A172 (cell line): ENCODE measurements at places on chromosomes 11 and 22.

GRCh38 chr11:108319541-108320145 is 96.8 kb downstream of the ATM start:
- DNase-seq: peak; percentile 0

GRCh38 chr11:134645576-134645975 is 233.5 kb upstream of the B3GAT1 start:
- no peak for DNase-seq

GRCh38 chr22:17149076-17149815 is 9.8 kb downstream of the HDHD5 start:
- DNase-seq: no peak

- no peak for DNase-seq
These were observed 56.6 kb downstream of the FBXO7 start for GRCh38 chr22:32531228-32531627.

- no peak for DNase-seq
These were observed 143.1 kb upstream of the MPPED2 start for GRCh38 chr11:30729187-30729713.

DNA sequence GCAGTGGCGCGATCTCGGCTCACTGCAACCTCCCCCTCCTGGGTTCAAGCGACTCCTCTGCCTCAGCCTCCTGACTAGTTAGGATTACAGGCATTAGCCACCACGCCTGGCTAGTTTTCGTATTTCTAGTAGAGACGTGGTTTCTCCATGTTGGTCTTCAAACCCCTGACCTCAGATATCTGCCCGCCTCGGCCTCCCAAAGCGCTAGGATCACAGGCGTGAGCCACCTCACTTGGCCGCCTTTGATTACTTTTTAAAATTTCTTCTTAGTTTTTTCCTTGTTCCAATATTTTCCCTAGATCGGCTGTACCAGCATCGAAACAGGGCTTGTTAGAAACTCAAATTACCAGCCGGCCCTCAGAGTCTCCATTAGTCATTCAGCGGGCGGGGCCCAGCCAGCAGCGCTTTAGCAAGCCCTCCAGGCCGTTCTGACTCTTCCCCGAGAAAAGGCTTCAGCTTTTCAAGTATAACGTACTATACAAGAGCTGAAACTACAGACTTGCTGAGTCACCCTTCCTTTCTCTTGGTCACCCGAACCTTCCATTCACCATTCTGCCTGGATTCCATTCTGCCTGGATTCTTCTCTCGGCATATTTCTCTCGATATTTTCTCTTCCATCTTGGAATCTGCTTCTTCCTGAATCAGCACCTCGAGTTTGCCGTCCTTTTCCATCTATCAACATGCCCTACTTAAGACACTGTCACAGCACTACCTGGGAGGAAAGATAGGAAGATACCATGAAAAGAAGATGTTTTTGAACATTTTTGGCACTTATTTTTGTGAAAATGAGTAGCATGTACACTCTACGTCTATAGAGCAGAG is 6.7 kb upstream of the CAPRIN1 start:
- DNase-seq: peak; percentile 91
